ENCODE measurements at places on chromosomes 12 and 14. TPM values are rescaled to one million over a fixed set of nuclear protein-coding genes. Genes with fewer than 3 reads are reported as not detected.

DNA sequence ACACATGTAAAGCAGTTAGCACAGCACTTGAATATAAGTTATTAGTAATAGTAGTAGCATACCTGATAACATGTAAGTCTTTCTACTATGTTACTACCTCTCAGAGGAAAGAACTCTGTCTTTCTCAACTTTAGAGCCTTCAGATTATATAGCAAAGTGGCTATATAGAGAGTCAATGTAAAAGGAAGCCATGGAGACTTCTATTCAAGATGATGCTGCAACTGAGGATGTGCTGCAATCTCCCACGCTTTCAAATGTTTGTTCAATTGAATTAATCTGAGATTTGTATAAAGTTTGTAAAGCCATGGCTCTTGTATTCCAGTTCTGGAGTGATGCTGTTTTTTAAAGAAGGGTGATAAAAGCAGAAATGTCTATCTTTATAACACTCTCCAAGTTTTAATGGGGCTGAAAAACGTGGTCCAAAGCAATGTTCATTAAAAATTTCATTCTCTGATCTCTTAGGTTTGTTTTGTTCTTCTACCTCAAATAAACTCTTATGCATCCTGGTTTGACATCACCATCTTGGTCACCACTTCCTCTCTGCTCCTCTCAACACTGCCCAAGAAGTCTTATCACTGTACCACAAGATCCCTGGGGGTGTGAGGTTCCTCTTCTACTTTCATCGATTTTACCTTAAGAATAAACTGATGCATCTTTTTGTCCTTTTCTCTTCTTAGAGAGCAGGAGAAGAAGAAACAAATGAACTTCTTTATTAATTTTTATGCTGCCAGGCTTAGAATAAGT lies 40.6 kb downstream of the C12orf42 start:
- DNase-seq, result no peak

DNA sequence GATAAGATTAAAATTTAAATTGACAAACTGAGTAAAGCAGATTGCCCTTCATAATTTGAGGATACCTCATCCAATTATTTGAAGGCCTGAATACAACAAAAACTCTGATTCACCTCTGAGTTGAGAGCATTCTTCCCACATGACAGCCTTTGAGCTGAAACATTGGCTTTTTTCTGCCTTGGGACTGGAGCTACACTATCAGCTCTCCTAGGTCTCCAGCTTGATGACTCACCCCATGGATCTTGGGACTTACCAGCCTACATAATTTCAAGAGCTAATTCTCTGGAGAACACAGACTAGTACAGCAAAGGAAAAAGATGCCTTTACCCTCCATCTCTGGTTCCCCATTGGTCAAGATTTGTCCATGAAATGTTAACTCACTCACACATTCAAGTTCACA lies 555.1 kb downstream of the FOXG1 start:
- DNase-seq, result peak; percentile 33

ANKRD33 gene
- not detected for total RNA-seq

DNA sequence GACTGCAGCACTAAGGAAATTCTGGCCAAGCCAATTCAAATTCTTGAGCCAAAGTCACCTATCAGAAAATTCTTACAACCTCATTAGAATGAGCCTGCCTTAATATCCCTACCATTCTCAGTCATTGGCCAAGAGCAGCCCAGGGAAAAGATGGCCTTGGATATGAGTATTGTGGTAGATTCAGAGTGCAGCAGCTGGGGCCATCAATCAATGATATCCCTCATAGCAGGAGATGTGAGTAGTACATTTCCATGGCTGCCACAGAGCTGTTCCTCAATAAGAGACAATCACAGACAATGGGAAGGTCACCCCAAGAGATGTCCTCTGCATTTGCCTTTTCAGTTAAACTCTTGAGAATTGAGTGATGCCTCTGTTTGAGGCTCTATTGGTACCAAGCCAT lies 161.6 kb downstream of the DYRK2 start:
- no peak for DNase-seq

DNA sequence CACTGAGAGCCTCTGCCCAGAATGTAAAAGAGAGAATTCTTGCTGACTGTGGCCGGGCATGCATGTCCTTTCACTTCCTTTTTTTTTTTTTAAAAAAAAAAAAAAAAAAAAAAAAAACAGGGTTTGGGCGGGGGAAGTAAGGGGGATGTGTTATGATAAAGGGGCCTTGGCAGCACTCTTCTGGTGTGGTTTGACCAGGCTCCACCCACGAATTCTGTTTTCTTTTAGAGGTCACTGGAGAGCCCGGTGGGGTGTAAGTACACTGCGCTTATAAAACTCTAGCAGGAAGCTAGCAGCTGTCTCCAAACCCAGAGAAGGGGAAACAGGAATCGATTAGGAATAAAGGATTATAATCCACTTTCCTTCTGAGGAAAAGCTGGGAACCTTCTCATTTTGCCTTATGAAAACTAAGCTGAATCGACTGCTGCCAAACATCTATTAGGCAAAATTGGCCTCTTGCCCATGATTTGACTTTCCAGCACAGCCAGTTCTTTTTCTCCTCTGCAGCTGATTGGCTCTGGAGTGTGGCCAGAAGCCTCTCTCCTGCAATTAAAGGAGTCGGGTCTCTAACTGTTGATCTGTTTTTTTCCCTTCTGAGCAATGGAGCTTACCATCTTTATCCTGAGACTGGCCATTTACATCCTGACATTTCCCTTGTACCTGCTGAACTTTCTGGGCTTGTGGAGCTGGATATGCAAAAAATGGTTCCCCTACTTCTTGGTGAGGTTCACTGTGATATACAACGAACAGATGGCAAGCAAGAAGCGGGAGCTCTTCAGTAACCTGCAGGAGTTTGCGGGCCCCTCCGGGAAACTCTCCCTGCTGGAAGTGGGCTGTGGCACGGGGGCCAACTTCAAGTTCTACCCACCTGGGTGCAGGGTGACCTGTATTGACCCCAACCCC lies 27.7 kb upstream of the HIGD1C start:
- peak; percentile 93 for DNase-seq

- no peak for DNase-seq
These were observed 157.4 kb downstream of the DHRS2 start for GRCh38 chr14:23793532-23793931.

DNA sequence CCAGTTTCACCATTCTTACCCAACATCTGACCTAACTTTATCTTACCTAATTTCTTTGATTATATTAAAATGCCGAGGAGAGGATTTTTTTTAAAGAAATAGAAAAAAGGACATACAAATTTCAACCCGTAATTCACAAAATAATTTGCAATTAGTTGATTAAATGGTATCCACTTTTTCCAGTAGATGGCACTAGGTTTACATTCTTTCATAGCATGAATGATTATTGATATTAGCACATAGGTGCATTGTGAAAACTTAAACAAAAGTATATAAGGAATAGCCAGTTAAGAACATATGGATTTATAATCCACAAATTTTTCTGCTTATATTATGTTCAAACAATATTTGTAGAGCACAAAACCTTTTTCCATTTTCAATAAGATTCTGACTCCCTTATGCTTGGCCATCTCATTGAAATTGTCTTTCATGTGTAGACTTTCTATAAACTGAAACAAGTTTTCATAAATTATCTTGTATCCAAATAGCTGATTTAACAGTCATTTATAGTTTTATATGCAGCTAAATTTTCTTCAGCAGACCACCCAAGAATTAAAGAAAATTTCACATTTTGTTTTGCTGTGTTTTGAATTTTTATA lies 35.3 kb downstream of the MSRB3 start:
- peak; percentile 44 for DNase-seq

GRCh38 chr14:75247286-75247922 lies 31.2 kb upstream of the FOS start:
- DNase-seq, result peak; percentile 43

PYGL gene
- total RNA-seq, result 62.8 TPM

Data from lung microvascular endothelial cell (primary cell).